ENCODE measurements at places on chromosomes 11 and 22. TPM values are rescaled to one million over a fixed set of nuclear protein-coding genes. Genes with fewer than 3 reads are reported as not detected.

OR8G5 gene
- not detected for total RNA-seq

RFPL3 gene
- not detected for total RNA-seq

NLRX1 gene
- total RNA-seq: 16.5 TPM

C11orf97 gene
- total RNA-seq: not detected

GGT5 gene
- total RNA-seq: 3.5 TPM

C11orf16 gene
- not detected for total RNA-seq

IL18 gene
- total RNA-seq: 2.9 TPM

TENM4 gene
- 0.88 TPM for total RNA-seq

MYEOV gene
- 46.8 TPM for total RNA-seq

FOSL1 gene
- total RNA-seq: 76.5 TPM

SYT9 gene
- 0.43 TPM for total RNA-seq

OR6A2 gene
- total RNA-seq: 0.57 TPM

MMP7 gene
- total RNA-seq: 1.1 TPM

TNNI2 gene
- not detected for total RNA-seq
